Activated CD8-positive, alpha-beta memory T cell treated with anti-CD3 and anti-CD28 coated beads, Interleukin-2, amount 10 ng/mL, durations not matched to agents 7 days and 5 days (primary cell): ENCODE measurements at places on chromosomes 16 and 17.

GRCh38 chr16:88068476-88069396 lies 117.5 kb downstream of the BANP start:
- no peak for DNase-seq

DNA sequence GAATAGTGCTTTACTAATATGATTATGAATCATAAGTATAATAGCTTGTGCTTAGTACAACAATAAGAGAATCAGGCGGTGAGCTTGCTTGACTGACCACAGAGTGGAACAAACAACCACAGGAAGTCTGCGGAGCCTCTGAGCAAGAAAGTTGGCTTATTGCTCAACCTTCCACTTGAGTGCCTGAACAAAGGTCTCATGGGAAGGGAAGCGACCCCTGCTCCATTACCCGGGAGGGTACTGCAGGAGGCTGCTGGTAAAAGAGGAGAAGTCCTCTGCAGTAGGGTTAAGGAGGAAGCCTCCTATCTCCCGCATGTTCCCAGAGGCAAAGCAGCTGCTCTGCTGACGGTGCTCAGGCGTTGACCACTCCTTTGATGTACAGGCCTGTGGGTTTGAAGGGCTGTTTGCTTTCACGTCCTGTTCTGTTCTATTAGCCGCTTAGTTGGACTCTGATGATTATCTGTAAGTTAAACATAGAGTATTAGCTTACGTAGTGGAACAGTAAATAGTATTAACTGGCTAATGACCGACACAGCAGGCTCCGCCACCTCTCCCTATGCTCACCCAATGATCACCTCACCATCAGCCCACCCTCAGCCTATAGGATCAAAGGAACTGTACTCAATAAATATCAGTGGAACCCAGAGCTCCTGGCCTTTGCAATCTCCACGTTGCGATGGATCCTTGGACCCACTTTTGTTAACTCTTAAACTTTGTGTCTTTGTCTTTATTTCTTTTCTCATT lies 17.5 kb downstream of the ALOX15B start:
- peak; percentile 91 for DNase-seq

- peak; percentile 41 for DNase-seq
These were observed 647 bp downstream of the FBXL20 start for GRCh38 chr17:39400547-39401411.

- no peak for DNase-seq
These were observed 189.0 kb downstream of the ZFHX3 start for GRCh38 chr16:72858665-72859493.

- DNase-seq, result no peak
These were observed 478.4 kb downstream of the TOX3 start for GRCh38 chr16:52068447-52069074.

GRCh38 chr17:61318684-61319098 lies 81.0 kb upstream of the TBX2 start:
- no peak for DNase-seq

DNA sequence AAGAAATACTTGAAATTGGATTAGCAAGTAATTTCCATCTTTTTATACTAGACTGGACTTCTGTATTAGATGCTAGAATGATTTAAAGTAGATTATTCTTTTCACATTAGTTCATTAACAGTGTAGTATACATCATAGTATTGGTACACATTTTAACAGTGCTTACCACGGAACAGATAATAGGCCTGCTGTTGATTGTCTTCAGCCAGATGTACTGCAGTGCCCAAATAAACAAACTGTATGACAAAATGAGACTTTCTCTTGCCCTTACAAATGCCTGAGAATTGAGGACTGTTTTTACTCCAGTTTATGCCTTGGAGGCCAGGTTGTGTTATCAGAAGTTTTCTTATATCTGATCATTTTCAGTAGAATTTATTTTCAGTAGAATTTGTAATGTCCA lies 631 bp downstream of the EVI2A start:
- DNase-seq, result no peak

- DNase-seq, result no peak
These were observed 8.3 kb downstream of the MRPL27 start for GRCh38 chr17:50364715-50365114.

GRCh38 chr17:4204710-4205173 lies 59.0 kb downstream of the ANKFY1 start:
- DNase-seq, result no peak

- no peak for DNase-seq
These were observed 2.8 kb upstream of the KSR1 start for GRCh38 chr17:27453471-27453870.

- no peak for DNase-seq
These were observed 952 bp downstream of the CD300A start for GRCh38 chr17:74467221-74467951.
